ENCODE measurements at places on chromosomes 1 and 21. TPM values are rescaled to one million over a fixed set of nuclear protein-coding genes. Genes with fewer than 3 reads are reported as not detected.

DNA sequence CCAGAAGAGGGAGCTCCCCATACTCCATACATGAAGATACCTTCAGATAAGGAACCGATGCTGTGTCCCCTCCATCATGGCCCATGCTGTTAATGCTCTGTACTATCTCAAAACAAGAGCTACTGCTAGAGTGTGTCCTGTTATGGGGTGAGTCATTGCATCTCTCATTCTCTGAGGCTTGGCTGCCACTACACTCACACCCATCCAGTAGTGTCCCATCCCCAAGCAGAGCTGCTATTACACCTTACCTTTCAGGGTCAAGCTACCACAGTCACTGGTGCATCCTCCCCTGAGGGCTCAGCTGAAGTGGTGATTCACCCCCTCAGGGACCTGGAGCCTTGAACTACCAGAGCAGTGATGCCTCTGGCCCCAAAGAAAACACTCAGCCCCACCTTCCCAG lies 198.5 kb downstream of the PLA2G4A start:
- no peaks in the 10 kb centered on the region for H3K4me1 ChIP-seq
- no peaks in the 10 kb centered on the region for H3K36me3 ChIP-seq
- no peak overlapping the region for H3K4me3 ChIP-seq
- no peak overlapping the region for H3K27ac ChIP-seq
- H3K27me3 ChIP-seq: no peaks in the 10 kb centered on the region

DNA sequence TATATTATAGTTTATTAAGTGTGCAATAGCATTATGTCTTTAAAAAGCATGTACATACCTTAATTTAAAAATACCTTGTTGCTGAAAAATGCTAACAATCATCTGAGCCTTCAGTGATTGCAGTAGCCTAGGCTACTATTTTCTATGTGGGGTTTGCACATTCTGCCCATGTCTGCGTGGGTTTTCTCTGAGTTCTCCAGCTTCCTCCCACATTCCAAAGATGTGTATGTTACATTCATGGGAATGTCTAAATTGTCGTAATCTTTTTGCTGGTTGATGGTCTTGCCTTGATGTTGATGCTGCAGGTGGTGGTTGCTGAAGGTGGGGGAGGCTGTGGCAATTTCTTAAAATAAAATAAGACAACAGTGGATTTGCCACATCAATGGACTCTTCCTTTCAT lies 12.5 kb downstream of the AADACL3 start:
- no peaks in the 10 kb centered on the region for H3K27me3 ChIP-seq
- H3K36me3 ChIP-seq: no peaks in the 10 kb centered on the region
- no peak for DNase-seq
- no peaks in the 10 kb centered on the region for H3K4me1 ChIP-seq
- no peak overlapping the region for H3K27ac ChIP-seq

DNA sequence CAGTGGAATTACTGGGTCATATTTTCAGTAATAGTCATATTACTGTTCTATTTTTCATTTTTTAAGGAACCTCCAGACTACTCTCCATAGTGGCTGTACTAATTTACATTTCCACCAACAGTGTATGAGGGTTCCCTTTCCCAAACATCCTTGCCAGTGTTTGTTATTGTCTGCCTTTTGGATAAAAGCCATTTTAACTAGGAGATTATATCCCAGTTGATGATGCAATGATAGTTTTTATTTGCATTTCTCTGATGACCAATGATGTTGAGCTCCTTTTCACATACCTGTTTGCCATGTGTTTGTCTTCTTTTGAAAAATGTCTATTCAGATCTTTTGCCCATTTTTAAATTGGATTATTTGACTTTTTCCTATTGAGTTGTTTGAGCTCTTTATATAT lies 410.8 kb downstream of the TTLL7 start:
- H3K4me3 ChIP-seq: no peak overlapping the region
- H3K4me1 ChIP-seq: no peaks in the 10 kb centered on the region
- no peak for DNase-seq
- no peaks in the 10 kb centered on the region for H3K36me3 ChIP-seq
- no peak overlapping the region for H3K27ac ChIP-seq

The OR10Z1 gene
- total RNA-seq: not detected

All from neural progenitor cell (in vitro differentiated cells).